ENCODE measurements at places on chromosomes 5 and 9. TPM values are rescaled to one million over a fixed set of nuclear protein-coding genes. Genes with fewer than 3 reads are reported as not detected.

DNA sequence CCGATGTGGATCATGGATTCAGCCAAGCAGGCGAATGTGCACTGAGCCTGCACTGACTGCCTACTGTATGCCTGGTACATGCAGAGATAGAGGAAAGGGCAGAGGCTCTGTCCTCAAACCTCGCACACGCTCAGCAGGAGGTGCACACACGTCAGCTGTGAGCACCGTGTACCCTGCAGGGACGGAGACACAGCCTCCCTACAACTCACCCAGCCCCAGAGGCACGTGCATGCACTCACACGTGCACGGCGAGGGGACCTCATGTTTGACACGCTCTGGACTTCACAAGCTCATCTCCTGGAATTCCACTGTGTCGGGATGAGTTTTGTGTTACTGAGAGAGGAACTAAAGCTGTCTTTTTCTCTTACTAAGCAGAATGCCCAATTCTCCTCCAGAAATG is 48.4 kb downstream of the IRX2 start:
- no peak overlapping the region for H3K4me3 ChIP-seq
- no peaks in the 10 kb centered on the region for H3K36me3 ChIP-seq
- no peaks in the 10 kb centered on the region for H3K27me3 ChIP-seq
- H3K27ac ChIP-seq, result no peak overlapping the region

DNA sequence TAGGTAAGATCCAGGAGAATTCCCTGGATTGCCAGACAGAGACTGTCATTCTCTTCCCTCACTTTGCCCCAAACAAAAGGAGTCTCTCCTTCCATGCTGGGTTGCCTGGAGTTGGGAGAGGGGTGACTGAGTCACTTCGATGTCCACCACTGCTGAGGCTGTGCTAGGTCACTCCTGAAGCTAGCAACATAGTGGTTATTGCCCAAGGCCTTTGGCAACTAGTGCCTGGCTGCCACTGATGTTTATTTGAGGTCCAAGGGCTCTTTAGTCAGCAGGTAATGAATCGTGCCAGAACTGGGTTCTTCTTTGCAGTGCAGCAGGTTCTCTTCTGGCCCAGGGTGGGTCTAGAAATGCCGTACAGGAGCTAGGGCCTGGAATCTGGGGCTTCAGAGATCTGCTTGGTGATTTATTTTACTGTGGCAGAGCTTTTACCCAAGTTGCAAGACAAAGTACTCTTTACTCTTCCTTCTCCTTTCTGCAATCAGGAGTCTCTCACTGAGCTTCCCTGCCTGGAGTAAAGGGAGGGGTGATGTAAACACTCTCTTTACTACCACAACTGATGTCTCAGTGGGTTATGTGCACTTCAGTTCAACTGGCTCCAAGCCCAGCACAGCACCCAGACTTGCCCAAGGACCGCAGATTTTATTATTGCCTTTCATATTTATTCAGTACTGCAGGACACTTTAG is 155.7 kb upstream of the SH3GL2 start:
- no peak overlapping the region for H3K27ac ChIP-seq
- H3K4me1 ChIP-seq, result no peaks in the 10 kb centered on the region
- DNase-seq, result no peak
- H3K27me3 ChIP-seq, result no peaks in the 10 kb centered on the region
- no peak overlapping the region for H3K4me3 ChIP-seq

- H3K4me1 ChIP-seq, result no peaks in the 10 kb centered on the region
- no peaks in the 10 kb centered on the region for H3K36me3 ChIP-seq
- H3K4me3 ChIP-seq, result no peak overlapping the region
These were observed 63.3 kb upstream of the SLCO6A1 start for GRCh38 chr5:102561894-102562760.

Gene HTR1A
- total RNA-seq, result not detected

Gene DOCK2
- total RNA-seq, result 461 TPM

GRCh38 chr5:149024477-149024876 is 38.4 kb downstream of the SH3TC2 start:
- no peak overlapping the region for H3K4me3 ChIP-seq
- no peaks in the 10 kb centered on the region for H3K4me1 ChIP-seq
- H3K27ac ChIP-seq, result no peak overlapping the region
- peaks cover 4% of the 10 kb centered on the region for H3K36me3 ChIP-seq
- peaks cover 14% of the 10 kb centered on the region for H3K27me3 ChIP-seq

DNA sequence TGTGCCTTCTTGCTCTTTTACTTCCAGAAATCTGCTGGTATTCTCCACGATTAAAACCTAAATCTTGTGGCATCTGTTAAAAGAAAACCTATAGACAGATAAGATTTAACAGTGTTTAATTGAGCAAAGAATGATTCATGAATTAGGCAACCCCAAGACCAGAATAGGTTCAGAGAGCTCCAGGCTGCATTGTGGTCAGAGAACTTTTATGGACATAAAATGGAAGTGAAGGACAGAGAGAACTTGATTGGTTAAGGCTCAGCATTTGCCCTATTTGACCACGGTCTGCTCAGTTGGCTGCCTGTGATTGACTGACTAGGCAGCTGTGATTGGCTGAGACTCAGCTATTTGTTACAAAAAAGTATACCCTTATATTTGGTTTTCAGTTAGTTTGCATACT is 10.4 kb upstream of the SLC36A2 start:
- DNase-seq, result no peak
- H3K4me1 ChIP-seq, result no peaks in the 10 kb centered on the region
- H3K36me3 ChIP-seq, result peaks cover 8% of the 10 kb centered on the region
- H3K27ac ChIP-seq, result no peak overlapping the region
- H3K27me3 ChIP-seq, result peaks cover 11% of the 10 kb centered on the region
- no peak overlapping the region for H3K4me3 ChIP-seq

DNA sequence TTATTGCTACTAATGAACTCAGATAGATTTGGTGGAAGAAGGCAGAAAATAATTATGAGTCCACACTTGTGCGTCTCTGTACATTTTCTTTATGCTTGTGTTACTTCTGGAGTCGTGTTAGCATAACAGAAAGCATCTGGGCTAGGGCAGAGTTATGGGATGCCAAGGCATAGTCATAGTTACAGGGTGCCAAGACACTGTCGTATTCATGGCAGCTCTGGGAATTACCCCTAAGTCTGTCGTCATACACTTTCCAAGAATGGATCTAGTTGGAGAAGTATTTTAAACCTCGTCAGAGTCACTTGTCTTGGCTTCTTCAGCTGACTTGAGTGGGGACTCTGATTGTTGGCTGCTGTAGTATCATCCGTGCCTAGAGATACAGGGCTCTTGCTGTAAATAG is 27.7 kb downstream of the CAMK4 start:
- no peaks in the 10 kb centered on the region for H3K36me3 ChIP-seq
- peaks cover 9% of the 10 kb centered on the region for H3K4me1 ChIP-seq
- no peak for DNase-seq
- H3K27ac ChIP-seq, result no peak overlapping the region
- no peaks in the 10 kb centered on the region for H3K27me3 ChIP-seq
- H3K4me3 ChIP-seq, result no peak overlapping the region

Gene TMEM171
- total RNA-seq, result 1.4 TPM

Measured in natural killer cell treated with Interleukin-12 subunit alpha and Interleukin-12 subunit beta and Interleukin-15 and Interleukin-18, amount 100 ng/mL, for 72 hours (primary cell).